Right atrium auricular region (tissue), 2 donors: ENCODE measurements at places on chromosomes 2 and 18. TPM values are rescaled to one million over a fixed set of nuclear protein-coding genes. Genes with fewer than 3 reads are reported as not detected.

The SNORC gene
- total RNA-seq = 0.30 TPM

The DNAH7 gene
- 0.52 TPM for total RNA-seq

The AMER3 gene
- not detected for total RNA-seq

The RAB6D gene
- total RNA-seq = not detected

The TWIST2 gene
- 6.2 TPM for total RNA-seq

The CHRNA1 gene
- 0.43 TPM for total RNA-seq

The FEV gene
- total RNA-seq = not detected

The SLC11A1 gene
- total RNA-seq = 22.1 TPM

The GREB1L gene
- total RNA-seq = 19.1 TPM

The CBLN2 gene
- total RNA-seq = 1.3 TPM

The TRMT61B gene
- 16.2 TPM for total RNA-seq

The ALPI gene
- not detected for total RNA-seq

The SOX11 gene
- total RNA-seq = 0.71 TPM

The FBLN7 gene
- total RNA-seq = 3.5 TPM

The TUBA4B gene
- not detected for total RNA-seq

The ST6GAL2 gene
- total RNA-seq = 0.67 TPM

The CAVIN2 gene
- 118 TPM for total RNA-seq

The PCARE gene
- total RNA-seq = 2.2 TPM

The BCL11A gene
- 2.2 TPM for total RNA-seq

The OXER1 gene
- 0.47 TPM for total RNA-seq

The PROM2 gene
- 0.11 TPM for total RNA-seq

The ANKRD30B gene
- total RNA-seq = not detected
